ENCODE measurements at places on chromosomes 12 and 14.

DNA sequence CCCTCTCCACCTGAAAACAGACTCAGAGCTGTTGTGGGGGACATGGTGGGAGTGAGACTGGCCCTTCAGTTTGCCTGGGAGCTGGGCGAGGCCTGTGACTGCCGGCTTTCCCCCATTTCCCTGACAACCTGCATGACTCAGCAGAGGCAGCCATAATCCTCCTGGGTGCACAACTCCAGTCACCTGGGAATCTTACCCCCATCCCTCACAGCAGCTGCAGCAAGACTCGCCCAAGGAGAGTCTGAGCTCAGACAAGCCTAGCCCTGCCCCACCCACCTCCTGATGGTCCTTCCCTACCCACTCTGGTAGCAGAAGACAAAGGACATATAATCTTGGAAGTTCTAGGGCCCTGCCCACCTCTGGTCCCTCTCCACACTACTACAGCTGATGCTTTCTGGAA is 207.3 kb upstream of the ARID2 start:
- DNase-seq, result no peak

- DNase-seq, result no peak
These were observed 11.0 kb downstream of the TPH2 start for GRCh38 chr12:71949646-71950045.

- DNase-seq, result no peak
These were observed 249.2 kb downstream of the AEBP2 start for GRCh38 chr12:19688532-19688931.

GRCh38 chr12:67649570-67650387 is 1.2 kb downstream of the DYRK2 start:
- no peak for DNase-seq

GRCh38 chr12:67720351-67720856 is 71.9 kb downstream of the DYRK2 start:
- DNase-seq, result no peak

- no peak for DNase-seq
These were observed 1.1 kb downstream of the IPO8 start for GRCh38 chr12:30694412-30695198.

GRCh38 chr12:9319044-9319841 is 111.0 kb upstream of the PZP start:
- DNase-seq, result no peak

DNA sequence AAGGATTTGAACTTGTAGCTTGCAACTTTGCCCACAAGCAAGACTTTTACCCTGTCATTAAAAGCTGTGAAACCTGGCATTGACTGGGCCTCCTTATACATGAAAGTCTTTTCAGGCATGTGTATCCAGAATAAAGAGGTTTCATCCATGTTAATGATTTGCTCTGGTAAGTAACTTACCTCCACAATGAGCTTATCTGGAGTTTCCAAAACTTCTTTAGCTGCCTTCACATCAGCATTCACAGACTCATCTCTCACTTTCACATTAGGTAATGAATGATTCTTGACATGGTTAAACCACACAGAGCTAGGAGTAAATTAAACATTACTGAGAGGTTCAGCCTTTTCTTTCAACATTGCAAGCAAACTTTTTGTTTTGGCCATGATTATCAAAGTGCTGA is 234.4 kb upstream of the CLEC14A start:
- DNase-seq, result no peak

DNA sequence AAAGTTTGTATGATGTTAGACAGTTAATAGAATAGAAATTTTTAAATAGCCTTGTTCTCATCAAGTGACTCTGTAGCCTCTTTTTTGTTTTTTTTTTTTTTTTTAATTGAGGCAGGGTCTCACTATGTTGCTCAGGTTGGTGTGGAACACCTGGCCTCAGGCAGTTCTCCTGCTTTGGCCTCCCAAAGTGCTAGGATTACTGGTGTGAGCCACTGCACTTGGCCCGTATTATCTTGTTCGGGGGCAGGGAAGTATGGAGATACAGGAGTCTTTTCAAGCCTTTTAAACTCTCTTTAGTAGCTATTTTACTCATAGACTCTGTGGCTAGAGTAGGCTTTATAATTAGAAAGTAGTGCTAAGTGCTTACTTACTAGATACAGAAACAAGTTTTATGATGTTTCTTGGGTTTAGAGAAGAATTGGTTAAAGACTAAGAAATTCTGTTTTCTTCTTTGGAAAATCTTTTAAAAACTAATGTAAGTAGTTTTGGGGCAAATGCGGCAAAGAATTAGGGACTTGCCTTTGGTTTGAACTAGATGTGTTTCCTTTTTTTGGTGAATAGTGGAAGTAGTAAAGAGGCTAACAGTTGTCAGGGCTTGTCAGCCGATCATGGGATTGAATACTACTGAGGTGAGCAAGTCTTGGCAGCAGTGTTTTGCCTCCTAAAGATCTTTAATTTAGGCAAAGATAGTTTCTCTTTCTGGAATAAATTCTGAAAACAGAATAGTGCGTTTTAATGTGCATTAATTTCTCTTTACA is 31.3 kb downstream of the FBXO34 start:
- DNase-seq, result no peak

GRCh38 chr14:33768458-33768830 is 182.4 kb downstream of the EGLN3 start:
- DNase-seq, result no peak

DNA sequence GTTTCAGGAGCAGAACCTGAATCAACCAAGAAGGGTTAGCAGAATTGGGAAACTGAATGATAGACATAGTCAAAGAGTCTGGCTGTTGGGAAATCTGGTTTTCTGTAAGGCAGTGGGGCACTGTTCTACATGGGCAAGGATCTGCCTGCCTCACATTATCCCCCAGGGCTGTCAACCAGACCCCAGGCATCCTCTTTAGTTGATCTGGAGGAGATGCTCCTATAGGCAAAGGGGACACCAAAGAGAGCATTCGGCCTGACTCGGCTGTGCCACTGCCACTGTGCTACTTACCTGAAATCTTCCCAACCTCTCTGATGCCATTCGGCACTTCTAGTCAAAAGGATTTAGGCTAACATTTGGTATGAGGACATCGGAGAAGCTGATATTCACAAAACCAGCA is 4.1 kb downstream of the ISCU start:
- DNase-seq, result no peak

GRCh38 chr12:85309125-85309566 is 29.1 kb downstream of the ALX1 start:
- no peak for DNase-seq

GRCh38 chr12:13046964-13047363 is 2.8 kb downstream of the FAM234B start:
- DNase-seq, result no peak

GRCh38 chr12:91810531-91811451 is 334.9 kb downstream of the BTG1 start:
- no peak for DNase-seq

Measured in NCI-H1436 treated with DMSO at 0.1 percent for 48 hours (cell line).